ENCODE measurements at places on chromosomes 3 and 15.
A peak's percentile ranks its signal among the peaks of the same experiment; 100 is the strongest.

GRCh38 chr3:87446849-87447387 is 170.5 kb upstream of the POU1F1 start:
- DNase-seq: no peak

- DNase-seq: peak; percentile 23
Observed at GRCh38 chr3:151445273-151446001, 15.4 kb downstream of the IGSF10 start.

DNA sequence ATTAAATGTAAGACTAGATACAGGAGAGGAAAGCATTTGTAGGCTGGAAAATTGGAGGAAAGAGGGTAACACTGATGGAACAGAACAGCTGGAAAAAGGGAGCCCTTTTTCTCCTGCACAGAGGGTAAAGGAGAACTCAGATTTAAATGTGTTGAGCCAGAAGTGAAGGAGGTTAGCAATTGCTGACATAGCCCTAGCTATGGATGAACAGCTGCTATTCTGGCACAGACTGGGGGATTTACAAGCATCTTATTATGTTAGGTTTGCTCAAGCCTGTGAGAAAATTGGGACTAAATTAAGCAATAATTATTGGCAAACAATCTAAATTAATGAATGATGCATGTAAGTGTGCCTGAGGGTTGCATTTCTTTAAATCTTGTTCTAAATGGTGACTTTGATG is 40.6 kb upstream of the PRR20G start:
- no peak for DNase-seq

DNA sequence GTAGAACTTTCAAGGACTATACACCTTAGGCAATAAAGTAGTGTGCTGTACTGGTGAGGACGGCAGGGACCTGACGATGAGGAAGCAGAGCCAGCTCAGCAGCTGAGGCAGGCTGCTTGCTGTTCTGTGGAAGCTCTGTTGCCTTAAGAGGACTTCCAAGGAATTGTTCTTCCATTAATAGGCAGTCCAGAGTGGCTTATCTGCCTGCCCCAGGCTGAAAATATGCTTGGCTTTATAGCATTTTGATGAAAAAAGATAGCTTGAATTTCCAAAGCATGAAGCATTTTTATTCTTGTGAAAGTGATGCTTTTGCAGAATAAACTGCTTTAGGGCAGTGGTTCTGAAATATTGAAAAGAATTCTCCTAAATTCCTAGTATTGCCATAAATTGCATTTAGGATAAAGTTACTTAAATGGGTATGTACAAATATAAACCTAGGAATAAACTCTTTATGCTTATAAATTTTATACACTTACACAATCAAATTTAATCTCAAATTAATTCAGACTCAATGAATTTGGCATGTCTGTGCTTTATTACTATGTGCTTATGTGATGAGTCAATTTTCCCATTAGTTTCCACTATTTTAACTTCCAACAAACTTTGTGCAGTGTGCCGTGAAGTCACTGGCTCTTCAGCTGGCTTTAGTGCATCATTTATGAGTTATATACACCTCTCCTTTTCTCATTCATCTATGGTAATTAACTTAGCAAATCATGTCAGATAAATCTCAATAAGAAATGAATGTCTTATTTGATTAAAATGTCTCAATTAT is 231.0 kb upstream of the RASGRP1 start:
- no peak for DNase-seq

- no peak for DNase-seq
Observed at GRCh38 chr3:58130591-58130990, 80.2 kb downstream of the DNASE1L3 start.

- DNase-seq: no peak
Observed at GRCh38 chr3:55860049-55860721, 373.1 kb upstream of the WNT5A start.

- DNase-seq: no peak
Observed at GRCh38 chr3:69505770-69506407, 120.0 kb upstream of the FRMD4B start.

GRCh38 chr3:49500205-49500731 is 30.2 kb downstream of the DAG1 start:
- no peak for DNase-seq

Data from H54 (cell line).